ENCODE measurements at places on chromosomes 1 and 21.

GRCh38 chr1:51313961-51314777, 16.2 kb downstream of the TTC39A start:
- no peak for DNase-seq

GRCh38 chr1:6280761-6281451, 20.0 kb upstream of the GPR153 start:
- DNase-seq: peak; percentile 14

- no peak for DNase-seq
These were observed 422.9 kb downstream of the SETD4 start for GRCh38 chr21:35637431-35637830.

DNA sequence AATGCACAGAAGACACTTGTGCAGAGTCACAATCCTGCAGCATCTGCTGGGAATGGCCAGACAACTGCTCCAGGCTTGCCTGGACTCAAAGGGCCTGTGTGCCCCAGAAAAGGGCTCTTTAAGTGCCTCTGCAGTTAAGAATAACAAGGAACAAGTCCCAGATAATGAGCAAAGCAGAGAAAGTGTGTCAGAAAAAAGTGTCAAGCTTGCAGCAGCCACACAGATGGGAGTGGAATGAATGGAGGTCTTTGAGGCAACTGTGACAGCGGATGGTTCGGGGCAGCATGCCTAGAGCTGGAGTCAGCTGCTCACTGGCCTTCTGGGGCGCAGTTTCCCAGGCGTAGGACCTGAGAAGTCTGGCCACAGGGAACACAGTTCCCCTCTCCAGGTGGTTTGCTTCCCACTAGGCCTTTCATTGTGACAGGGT, 5.1 kb downstream of the PARP1 start:
- DNase-seq: no peak

GRCh38 chr1:63915121-63915520, 141.3 kb downstream of the ROR1 start:
- no peak for DNase-seq

DNA sequence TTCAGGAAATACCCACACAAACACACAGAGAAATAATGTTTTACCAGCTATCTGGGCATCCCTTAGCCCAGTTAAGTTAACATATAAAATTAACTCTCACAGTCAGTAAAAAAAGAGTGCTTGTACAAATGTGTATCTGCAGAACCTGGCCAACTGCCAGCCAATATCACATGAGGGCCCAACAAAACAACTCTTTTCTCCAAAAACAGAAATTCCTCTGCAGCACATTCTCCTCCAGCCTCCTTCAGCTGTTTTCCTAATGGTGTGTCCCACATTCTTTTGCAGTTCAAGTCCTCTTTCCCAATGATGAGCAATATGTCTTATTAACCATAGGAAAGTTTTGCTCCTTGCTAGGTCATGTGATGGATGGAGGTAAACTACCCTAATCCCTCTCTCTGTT, 75.5 kb downstream of the LRRC7 start:
- DNase-seq: no peak
